ELR (cell line): ENCODE measurements at places on chromosomes 1 and 21.

DNA sequence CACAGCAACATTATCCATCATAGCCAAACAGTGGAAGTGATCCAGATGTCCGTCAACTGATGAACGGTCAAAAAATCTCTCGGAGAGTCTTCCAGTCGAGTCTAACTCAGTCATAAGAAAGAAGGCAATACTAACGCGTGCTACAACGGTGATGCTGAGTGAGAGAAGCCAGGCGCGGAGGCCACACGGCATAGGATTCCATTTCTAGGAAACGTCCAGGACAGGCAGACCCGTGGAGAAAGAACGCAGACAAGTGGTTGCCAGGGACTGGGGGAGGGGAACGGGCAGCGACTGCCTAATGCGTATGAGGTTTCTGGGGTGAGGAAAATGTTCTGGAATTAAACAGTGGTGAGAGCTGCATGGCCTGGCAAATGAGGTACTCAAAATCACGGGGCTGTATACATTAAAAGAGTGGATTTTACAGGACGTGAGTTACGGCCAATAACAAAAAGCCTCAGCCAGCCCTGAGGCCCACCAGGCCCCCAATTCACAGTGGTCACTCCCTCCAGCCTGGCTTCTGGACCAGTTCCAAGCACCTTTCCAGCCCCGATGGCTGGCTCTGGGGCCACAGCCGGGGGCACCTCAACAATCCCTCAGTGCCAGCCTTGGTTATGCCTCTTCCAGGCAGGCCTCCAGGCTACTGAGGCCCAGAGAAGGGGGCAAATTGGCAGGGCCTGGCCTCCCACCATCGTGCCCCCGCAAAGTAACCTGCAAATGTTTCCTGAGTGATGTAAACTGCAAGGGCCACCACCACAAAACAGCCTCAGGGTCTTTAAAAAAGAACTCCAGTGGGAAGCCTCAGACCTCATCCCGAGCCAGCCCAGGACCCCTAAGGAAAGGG, 3.4 kb downstream of the WNT9A start:
- no peak for DNase-seq

DNA sequence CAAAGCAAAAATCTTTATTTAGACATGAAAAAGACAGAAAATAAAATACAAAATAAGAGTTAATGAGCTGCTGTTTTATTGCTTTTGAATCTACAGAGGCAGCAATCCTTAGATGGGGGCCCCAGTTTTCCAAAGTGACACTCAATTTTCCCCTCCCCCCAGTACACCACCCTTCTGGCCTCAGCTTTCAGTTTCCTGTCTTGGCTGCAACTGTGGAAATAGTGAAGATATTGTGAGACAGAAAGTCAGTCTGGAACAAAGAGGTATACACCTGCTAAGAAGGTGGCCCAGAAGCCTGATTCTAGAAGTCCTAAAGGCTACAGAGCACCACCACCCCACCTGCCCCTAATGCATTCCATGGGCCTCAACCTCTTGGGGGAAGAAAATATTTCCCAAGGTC, 1.1 kb upstream of the MTMR11 start:
- no peak for DNase-seq

GRCh38 chr21:44420416-44421205, 34.7 kb upstream of the LRRC3 start:
- no peak for DNase-seq

DNA sequence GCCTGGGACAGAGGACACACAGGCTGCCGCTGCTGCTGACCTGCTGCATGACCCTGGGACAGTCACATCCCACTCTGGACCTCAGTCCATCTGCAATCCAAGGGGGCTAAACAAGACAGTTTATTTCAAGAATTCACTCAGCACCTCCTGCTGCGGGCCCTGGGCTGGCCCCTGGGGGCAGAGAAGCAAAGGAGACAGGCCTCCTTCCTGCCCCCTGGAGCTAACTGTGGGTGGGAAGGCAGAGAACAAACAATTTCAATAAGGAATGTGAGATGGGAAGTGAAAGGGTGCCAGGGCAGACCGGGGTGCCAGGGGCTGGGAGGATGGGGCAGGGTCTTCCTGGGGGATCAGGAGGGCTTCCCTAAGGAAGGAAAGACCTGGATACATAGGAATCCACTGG, 60.0 kb downstream of the TAS1R2 start:
- DNase-seq = no peak

DNA sequence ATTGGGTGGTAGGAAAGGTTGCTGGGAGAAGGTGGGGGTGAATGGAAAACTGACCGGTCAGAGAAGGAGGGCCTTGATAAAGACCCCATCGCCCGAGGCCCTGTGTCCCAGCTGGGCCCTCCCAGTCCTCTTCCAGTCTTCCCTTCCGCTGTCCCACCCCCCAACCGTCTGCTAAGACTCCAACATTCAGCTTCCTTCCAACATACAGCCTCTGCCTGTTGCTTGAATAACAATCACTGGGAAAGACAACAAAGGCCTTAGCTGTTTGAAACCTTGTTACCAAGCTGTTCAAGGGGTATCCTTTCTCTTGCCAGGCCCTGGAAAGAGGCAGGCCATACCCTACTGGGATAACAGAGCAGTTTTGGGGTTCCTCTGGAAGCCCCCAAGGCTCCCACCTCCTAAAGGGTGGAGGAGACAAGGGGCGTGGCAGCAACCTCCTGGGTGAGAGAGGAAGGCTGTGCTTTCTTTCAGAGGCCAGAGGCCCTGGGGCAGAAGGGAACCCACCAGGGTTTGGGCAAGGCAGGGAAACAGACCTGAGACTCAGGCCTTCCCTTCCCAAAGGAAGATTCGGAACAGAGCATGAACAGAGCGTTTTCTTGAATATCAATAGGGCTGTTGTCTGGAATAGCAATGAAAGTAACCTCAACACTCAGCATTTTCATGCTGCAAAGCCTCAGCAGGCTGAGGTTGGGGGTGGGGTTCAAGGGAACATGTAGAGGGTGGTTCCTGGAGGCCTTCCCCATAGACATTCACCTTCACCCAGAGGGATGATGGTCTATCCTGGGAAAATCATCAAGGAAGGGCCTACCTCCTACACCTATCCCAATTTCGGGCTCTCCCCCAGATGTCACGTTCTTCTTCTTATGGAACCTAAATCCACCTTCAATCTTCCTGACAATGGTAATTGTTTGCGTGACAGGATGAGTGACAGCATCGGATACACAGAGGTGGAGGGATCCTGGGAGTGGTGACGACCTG, 4.1 kb downstream of the ETNK2 start:
- DNase-seq = no peak

- no peak for DNase-seq
These were observed 31.3 kb downstream of the INPP5B start for GRCh38 chr1:37915476-37916093.

GRCh38 chr1:234730770-234731568, 121.0 kb upstream of the IRF2BP2 start:
- peak; percentile 96 for DNase-seq

- no peak for DNase-seq
These were observed 289.6 kb upstream of the ST6GALNAC5 start for GRCh38 chr1:76577525-76578185.

GRCh38 chr1:216221260-216221700, 202.0 kb downstream of the USH2A start:
- peak; percentile 83 for DNase-seq

DNA sequence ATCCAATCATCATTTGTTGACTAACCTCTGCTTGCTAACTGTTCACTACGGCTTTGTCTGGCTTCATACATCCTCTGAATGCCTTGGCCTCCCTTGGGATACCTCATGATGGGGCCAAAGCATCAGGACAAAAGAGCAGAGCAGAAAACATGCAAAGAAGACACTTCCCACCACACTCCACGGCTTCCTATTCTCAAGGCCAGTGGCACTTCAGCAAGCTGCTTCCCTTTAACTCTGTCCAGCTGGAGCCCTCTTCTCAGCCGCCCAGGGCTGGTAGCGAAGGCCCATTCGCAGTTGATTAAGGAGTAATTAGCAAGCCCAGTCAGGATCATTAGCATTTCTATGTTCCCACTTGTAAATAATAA, 224.3 kb upstream of the FGGY start:
- no peak for DNase-seq

DNA sequence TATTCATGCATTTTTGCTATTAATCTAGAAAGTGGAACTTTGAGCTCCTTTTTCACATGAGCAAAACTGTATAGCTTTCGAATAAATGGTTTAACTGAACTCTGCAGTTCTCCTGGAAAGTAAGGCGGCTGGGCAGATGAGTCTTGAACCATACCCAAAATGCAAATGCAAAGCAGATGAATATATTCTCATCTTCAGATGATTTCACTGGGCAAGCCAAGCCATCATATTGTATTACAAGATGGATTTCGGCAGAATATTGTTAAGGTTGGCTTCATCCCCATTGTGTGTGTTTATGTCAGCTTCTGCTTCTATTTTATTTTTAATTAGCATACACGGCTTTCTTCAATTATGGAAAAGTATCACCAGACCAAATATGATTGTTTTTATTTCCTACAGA, 209.6 kb downstream of the GREM2 start:
- DNase-seq = no peak

DNA sequence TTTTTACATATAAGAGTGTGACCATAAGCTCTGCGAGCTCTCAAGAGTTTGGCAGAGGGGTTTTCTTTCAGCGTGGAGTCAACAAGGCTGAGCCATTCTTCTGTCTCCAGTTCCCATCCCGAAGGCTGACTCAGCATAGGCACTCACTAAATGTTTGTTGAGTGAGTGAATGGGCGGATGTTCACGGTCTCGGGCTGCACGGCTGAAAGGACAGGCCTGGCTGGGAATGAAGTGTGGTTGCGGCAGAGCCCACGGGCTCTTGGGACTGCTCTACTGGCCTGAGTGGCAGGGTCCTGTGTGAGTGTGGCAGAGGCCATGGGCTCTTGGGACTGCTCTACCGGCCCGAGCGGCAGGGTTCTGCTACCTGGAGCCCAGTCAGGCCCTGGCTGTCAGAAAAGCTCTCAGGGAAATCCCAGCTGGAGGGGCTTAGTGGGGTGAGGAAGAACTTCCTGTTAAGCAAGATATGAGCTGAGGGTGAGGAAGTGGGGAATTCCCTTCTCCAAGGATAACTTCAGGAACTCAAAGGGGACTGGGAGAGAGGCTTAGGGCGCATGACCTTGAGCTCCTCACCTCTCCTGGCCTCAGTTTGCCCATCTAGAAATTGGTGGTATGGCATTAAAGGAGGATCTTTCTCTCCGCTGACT, 56.6 kb upstream of the C1orf174 start:
- no peak for DNase-seq

DNA sequence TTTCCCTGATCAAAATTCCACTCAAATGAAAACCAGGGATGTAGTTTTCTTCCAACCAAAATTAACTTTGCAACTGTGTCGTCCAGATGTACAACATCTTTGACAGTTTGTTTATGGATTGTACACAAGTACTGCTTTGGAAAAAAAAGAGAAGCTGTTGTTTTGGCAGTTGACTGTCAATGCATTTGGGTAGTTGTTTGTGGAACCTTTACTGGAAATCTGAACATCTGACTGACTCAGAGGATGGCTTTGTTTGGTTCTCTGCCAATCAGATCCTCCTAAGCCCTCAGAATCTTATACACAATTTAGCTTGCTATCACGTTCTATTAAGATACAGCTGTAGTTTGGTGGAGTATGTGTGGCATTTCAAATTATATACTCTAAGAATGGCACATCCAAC, 195.0 kb downstream of the KCNK2 start:
- DNase-seq = peak; percentile 41

- no peak for DNase-seq
These were observed 123.3 kb upstream of the DPYD start for GRCh38 chr1:98044071-98044697.

DNA sequence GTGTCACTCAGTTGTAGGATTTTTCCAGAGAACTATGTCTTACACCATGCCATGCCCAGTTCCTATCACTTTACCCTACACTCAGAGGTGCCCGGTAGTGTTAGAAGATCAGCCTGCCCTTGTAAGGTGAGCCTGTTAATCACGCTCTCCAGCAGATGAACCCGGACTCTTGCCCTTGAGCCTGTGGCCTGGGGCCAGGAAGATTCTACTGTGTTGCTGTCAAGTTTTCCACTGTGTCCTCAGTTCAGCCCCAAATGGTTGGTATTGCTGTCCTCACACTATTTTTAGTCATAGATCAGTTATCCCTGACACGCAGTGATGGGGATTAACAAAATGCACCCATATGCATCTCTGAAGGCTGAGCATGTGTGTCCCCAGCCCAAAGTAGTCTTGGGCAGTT, 105.0 kb upstream of the SPAG17 start:
- no peak for DNase-seq

DNA sequence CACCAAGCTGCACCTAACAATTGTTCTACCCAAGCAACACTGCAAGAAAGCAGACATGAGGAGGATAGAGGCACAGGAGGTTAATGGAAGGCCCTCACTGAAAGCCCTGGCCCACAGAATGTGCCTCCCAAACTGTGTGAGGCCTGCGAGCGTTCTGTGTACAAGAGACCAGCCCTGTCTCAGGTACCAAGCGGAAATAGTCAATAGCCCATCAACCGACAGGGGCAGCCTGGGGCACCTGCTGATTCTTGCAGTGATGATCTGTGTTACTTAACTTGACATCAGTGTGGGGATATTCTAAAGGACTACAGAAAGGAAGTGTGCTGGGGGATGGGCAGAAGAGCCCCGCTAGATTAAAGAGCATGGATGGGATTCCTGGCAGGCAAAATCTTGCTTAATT, 392.4 kb downstream of the KCNH1 start:
- no peak for DNase-seq

DNA sequence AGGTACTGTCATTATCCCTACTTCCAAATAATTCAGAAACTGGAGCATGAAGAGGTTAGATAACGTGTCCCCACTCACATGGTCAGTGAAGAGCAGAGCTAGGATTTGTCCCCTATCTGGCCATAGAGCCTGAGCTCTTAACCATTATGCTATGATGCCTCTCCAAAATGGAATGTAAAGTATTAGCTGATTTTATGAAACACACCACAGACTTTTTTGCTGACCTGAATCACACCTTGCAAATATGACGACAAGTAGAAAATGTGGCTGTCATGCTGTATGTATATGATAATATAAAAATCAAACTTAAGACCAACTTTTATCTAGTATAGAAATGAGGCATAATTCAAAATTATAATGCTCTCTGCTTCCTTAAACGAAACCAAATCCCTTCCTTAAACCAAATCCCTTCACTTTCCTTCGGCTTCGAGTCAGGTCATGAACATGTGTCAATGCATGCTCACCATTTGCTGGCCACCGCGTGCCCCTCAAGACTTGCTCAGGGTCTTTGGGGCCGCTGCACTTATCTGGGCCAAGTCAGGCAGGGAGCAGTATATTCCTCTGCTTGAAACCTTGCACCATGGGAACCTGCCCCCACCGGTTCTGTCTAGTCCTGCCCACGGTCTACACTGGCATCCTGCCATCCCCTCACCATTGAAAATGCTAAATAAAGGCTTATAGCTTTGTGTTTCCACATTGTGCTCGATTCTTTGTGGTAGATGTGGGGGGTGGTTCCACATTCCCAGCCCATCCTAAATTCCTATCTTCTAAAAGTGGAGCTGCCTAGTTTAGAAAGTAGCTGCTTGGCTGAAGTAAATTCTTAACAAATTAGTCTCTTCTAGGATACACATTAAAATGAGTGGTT, 1.6 kb upstream of the TMCC2 start:
- DNase-seq = no peak

DNA sequence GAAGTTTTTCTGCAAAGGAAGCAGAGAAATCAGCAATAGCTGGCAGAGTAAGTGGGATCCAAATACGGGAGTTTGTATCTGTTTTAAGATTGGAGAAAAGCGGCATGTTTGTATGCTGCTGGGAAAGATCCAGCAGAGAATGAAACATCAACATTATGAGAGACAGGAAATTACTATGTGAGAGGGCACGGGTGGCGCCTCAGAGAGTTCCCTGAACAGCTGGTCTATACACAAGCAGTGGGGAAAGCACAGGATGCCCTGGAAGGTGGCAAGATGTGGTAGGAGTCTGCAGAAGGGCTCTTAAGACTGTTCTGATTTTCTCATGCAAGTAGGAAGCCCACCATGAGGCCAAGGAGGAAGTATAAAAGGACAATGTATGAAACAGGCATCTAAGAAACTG, 130.4 kb downstream of the RERE start:
- no peak for DNase-seq
